Right renal cortex interstitium (tissue), 3 donors: ENCODE measurements at places on chromosomes 1 and 21. TPM values are rescaled to one million over a fixed set of nuclear protein-coding genes. Genes with fewer than 3 reads are reported as not detected.
A peak's percentile ranks its signal among the peaks of the same experiment; 100 is the strongest.

Gene CYYR1
- 63.2 TPM for polyA plus RNA-seq

- no peak for DNase-seq
Measured at GRCh38 chr1:201691716-201692554, 137.0 kb upstream of the IPO9 start.

DNA sequence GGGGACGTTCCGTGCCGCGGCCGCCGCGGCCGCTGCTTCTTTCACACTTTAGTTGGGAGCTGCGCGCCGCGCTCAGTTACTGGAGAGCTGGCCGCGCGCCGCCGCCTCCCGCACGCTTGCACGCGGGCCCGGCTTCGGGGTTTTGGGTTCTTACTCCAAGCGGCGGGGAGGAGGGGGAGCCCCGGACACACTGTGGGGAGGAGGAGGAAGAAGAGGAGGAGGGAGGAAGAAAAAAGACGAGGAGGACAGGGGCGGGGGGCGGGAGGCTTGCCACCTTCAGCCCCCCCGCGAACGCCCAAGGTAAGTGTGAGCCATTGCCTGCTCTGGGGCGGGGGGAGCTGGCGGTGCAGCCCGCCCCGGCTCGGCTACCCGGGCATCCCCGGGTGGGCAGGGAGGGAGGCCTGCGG lies 243 bp downstream of the C1orf21 start:
- no peak for DNase-seq

DNA sequence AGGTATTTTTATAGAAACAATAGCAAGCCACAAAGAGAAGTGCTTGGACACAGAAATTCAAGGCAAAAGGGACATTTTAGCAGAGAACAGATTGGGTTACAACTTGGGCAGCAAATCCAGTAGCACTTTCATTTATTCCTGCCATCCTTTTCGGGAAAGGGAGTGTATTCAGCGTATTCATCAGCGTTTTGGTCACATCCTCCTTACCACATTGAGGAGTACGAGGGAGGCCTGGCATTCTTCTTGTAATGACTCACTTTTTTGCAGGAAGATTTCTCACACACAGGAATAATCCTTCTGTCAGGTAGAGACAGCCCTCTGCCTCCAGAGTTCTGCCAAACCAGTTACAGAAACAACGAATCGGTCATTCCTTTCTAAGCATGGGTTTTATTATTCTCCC lies 18.1 kb upstream of the FAM78B start:
- no peak for DNase-seq

DNA sequence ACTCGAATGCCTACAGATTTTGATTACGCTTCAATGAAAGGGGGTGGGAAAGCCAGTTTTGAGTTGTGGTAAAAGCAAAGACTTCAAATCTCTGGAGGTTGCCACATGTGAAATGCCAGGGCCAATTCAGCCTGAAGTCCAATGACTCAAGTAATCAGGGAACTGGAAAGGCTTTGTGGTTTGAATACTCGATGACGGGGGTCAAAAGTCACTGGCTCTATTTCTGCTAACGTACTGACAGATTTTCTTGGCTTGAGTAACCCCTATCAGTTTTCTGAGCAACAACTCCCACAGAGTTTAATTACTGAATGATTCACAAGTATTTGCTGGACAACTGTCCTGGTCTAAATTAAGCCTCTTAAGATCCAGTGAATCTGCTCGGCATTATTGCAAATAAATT lies 152.2 kb downstream of the SIPA1L2 start:
- no peak for DNase-seq

GRCh38 chr1:31238612-31238985 lies 1.1 kb downstream of the NKAIN1 start:
- no peak for DNase-seq

Gene NFASC
- 13.3 TPM for polyA plus RNA-seq

DNA sequence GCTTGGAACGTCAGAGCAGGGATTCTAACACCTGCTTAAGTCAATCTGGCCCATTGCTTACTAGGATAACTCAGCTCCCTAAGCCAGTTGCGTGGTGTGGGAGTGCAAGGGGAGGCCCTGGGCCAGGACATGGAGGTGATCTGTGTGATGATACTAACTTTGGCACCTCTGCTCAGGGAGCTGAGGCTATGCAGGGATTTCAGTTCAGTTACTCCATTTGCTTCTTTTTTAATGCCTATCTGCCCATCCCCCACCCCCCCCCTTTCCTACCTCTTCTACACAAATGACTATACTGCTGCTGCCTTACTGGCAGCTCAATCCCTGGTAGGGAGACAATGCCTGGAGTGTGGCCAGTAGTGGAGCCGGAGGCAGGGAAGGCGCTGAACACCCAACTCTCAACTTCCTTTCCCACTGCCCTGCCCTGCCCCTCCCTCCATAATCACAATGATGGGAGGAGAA lies 19.5 kb downstream of the INKA2 start:
- DNase-seq, result no peak

DNA sequence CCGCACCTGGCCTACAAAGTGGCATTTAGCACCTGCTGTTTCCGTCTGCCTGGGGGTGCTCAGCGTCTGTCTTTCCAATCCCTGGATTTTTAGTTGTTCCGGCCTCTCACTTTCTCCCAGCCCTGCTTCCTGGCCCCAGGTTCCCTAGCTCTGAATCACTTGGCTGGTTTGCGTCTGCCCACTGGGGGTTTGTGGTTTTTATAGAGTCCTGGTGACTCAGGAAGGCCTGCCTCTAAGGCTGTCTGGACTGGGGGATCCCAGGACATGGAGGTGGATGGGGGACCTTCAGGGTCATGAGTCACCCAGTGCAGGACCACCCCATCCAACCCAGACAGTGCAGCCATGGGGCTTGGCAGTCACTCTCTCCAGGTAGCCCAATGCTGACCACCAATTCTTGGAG lies 53.5 kb downstream of the MRPL37 start:
- DNase-seq, result no peak

DNA sequence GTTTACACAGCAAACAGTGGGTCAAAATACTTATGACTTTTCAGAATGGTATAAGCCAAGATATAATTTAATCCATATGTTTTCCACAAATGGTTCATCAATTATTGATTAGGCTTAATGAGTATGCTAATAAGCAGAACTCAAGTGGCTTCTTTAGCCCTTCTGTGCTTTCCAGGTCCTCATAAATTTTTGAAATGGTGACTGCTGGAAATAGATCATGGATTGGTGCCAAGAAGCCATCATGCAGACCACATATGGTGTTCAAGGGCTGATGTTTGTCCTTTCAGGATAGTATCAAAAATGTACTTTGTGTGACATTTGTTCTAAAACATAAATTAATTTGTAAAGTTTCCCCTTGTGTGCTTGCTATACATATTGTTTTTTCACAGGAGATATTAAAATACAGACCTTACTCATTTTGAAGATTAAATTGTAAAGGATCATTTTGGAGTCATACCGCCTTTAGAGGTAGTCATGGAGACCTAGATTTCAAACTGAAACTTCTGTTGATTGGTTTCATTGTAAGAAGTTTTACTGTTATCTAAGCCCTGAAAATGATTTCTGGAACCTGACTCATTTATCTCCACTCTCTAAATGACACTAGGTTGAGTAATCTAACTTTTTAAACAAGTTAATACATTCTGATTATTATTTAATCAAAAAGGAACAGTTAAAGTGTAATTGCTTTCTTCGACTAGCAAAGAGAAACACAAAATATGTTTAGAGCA lies 507.9 kb downstream of the PLA2G4A start:
- DNase-seq, result no peak

- no peak for DNase-seq
Measured at GRCh38 chr1:145955436-145955835, 2.4 kb downstream of the LIX1L start.

Gene RHEX
- polyA plus RNA-seq, result 3.4 TPM

Gene ARHGEF11
- 30.7 TPM for polyA plus RNA-seq

- peak; percentile 91 for DNase-seq
Measured at GRCh38 chr1:28914228-28915030, at the start of gene EPB41. Gene EPB41, plus strand, starts transcription at chr1:28914569. Its CDS starts 72,869 bp downstream, at chr1:28987438.
